ENCODE measurements at places on chromosomes 5 and 9.
A peak's percentile ranks its signal among the peaks of the same experiment; 100 is the strongest.

GRCh38 chr5:105836887-105837286, 1833.8 kb downstream of the EFNA5 start:
- DNase-seq: no peak

DNA sequence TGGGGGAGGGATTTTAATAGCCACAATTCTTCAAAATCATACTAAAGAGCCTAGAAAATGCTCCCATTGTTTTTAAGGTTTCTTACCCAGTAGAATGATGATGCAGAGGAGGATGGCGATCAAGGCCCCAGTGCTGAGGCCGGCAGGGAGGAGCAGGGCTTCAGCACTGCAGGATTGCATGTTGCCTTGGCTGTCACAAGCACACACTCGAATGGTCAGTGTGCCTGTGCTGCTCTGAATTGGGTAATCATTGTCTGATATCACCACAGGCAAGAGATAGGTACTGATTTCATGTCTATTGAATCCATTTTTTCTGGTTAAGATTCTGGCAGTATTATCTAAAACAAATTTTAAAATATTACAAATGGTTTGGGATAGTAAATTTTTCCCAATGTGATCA, 153.3 kb downstream of the CDH10 start:
- DNase-seq: no peak

DNA sequence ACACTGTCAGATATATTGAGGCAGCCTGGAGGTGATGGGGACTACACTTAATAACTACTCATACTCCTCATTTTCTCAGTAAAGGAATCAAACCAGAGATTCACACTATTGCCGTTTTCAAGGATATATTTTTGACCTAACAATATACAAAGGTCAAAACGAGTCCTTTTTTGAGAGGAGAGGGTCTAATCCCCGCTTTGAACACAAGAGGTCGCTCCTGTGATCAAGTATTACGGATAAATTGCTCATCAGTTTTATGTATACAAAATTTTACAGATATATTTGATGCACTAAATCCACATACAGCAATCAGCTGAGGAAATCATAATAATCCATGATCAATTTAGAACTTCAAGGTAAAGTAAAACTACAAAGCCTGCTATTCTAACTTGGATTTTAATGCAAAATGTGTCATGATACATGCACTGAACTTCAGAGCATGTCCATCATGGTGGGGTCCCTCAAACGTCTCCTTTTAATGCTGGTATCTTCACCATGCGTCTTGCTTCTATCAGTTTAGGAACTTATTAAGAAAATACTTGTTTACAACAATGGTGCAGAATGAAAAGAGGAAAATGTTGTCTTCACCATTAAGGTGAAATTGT, 2.5 kb upstream of the ISL1 start:
- no peak for DNase-seq

- DNase-seq: peak; percentile 46
Observed at GRCh38 chr5:40578501-40579451, 100.9 kb upstream of the PTGER4 start.

DNA sequence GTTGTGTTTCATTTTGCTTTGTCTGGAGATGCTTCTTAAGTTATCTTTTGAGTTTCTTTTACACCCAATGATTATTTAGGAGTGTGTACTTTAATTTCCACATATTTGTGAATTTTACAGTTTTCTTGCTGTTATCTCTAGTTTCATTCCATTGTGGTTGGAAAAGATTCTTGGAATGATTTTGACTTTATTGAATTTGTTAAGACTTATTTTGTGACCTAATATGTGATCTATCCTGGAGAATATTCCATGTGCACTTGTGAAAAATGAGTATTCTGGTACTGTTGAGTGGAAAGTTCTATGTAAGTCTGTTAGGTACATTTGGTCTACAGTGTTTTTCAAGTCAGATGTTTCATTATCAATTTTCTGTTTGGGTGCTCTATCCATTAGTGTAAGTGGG, 24.4 kb upstream of the GRAMD2B start:
- no peak for DNase-seq

All from stimulated activated CD4-positive, alpha-beta T cell treated with anti-CD3 and anti-CD28 coated beads, Interleukin-4, amount 100 ng/mL, for 4 hours (primary cell).